HT-29 (cell line): ENCODE measurements at places on chromosomes 6 and 20. TPM values are rescaled to one million over a fixed set of nuclear protein-coding genes. Genes with fewer than 3 reads are reported as not detected.

DNA sequence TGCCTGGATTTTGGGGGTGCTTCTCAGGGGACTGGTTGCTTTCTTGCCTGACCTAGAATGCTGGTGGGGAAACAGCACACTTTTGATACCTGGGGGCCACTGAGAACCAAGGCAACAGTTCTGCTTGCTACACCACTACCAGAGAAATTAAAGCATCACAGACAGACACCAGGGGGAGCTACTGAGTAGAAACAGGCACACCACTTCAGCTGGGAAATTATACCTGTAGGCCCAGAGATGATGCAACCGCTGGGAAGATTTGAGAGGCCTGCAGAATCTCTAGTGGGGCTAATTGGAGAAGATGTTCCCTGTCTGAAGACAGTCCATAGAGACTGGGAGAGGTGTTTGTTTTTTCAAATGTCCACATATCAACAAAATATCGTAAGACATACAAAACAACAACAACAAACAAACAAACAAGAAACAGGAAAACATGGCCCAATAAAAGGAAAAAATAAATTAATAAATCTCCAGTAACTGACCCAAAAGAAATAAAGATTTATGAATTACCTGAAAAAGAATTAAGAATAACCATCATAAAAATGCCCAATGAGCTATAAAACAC is 129.4 kb upstream of the RIN2 start:
- peak; percentile 87 for DNase-seq

The UNC5CL gene
- total RNA-seq: 1.1 and 4.2 TPM in 2 replicates

The OPRM1 gene
- not detected in 2 replicates for total RNA-seq

- DNase-seq: no peak
Observed at GRCh38 chr6:22098601-22099031, 198.2 kb downstream of the PRL start.

The IYD gene
- 0.31 and 1.9 TPM in 2 replicates for total RNA-seq
